Activated gamma-delta T cell (primary cell): ENCODE measurements at places on chromosomes 11 and 22.

GRCh38 chr11:12673601-12673923 lies 659 bp upstream of the TEAD1 start:
- no peak for DNase-seq

- DNase-seq, result no peak
Measured at GRCh38 chr22:37764622-37765021, 43.1 kb upstream of the GCAT start.

- DNase-seq, result no peak
Measured at GRCh38 chr11:85718991-85719807, 33.2 kb upstream of the CCDC89 start.

DNA sequence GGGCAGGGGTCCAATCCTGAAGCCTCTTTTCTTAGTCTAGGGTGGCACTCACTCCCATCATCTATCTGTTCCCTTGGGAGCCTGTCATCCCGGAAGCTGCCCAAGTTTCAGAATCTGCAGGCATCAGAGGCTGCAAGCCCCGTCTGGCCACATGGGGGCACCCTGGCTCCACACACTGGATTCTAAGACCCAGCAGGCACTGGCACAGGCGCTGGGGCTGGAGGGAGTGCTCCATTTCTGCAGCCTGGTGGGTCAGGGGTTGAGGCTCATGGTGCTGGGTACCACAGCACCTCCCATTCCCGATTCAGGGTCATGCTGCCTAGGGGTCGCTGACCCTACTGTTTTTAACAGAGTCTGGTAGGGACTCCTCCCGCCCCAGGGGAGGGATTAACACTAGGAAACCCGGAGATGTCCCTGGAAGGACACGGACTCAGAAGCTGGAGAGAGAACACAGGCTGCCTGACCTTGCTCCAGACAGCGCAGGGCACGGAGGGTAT lies 243.9 kb upstream of the SYN3 start:
- DNase-seq, result no peak

GRCh38 chr22:40572976-40573375 lies 63.5 kb downstream of the MRTFA start:
- no peak for DNase-seq
